ENCODE measurements at places on chromosomes 7 and 10.

DNA sequence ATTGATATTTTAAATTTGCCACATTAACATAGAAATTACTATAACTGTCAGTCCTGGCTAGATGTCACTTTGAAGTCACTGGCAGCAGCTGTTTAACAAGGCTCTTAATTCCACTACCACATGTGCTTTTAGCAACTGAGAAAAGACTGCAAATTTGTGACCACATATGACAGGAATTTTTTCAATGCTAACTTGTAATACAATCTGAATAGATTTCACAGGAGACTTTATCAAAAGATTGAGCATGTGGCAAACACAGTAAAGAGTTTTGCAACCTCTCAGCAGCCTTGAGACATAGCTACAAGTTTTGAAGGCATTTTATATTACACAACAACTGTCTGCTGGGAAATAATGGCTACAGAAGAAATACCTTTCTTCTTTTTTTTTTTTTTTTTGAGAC is 73.0 kb downstream of the MICU1 start:
- peak; percentile 61 for DNase-seq

DNA sequence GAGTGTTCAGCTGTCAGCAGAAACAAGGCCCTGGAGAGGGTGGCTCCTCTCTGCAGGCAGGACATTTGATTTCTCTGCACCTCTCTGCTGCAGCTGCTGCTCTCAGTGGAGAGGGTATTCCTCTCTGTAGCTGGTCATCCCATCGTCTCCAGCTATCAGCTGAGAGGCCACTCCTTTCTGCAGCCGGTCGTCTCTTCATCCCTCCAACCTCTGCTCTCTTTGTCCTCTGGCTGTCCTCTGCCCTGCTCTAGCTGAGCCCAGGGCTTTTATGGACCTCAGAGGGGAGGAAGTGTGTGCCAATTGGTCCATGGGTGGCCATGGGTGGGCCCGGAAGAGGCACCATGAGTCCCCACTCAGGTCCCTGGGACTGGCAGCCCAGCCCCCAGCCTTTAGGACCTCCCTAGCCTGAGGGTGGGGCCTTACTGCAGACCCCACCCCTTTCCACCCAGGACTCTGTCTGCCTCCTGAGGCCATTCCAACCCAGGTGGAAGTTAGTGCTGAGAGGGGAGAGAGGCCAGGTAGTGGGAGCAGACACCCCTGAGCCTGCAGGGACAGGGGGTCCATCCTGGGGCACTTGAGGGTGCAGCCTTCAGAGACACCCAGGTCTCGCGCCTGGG is 26.2 kb upstream of the CDCA7L start:
- no peak for DNase-seq

DNA sequence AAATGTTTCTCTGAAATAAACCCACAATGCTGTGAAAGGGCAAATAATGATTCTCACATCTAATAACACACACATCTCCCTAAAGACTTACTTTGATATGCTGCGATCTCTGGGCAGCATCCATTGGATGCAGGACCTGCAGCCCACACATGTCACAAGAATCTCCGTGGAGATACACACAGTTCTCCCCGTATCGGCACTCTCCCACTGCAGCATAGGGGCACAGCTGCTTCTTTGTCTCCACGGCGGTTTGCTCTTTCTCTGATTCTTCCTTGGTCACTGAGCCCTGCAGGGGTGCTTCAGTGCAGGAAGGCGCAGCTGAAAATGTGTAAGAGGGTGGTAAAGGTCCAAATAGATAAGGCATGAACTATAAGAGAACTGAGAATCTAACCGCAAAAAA is 20.4 kb downstream of the MKRN1 start:
- no peak for DNase-seq

DNA sequence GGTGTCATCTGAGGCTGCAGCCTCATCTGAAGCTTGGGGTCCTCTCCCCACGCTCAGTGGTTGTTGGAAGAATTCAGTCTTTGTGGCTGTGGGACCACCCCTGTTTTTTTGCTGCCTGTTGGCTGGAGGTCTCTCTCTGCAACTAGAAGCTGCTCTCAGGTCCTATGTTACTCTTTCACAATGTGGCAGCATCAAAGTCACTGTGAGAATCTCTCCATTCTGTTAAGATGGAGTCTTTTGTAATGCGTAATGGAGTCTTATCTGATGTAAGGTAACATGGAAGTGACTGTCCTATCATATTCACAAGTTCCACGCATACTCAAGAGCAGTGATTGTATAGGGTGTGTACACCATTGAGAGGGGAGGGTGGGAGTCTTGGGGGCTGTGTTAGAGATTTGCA is 24.9 kb downstream of the TSPAN13 start:
- no peak for DNase-seq

DNA sequence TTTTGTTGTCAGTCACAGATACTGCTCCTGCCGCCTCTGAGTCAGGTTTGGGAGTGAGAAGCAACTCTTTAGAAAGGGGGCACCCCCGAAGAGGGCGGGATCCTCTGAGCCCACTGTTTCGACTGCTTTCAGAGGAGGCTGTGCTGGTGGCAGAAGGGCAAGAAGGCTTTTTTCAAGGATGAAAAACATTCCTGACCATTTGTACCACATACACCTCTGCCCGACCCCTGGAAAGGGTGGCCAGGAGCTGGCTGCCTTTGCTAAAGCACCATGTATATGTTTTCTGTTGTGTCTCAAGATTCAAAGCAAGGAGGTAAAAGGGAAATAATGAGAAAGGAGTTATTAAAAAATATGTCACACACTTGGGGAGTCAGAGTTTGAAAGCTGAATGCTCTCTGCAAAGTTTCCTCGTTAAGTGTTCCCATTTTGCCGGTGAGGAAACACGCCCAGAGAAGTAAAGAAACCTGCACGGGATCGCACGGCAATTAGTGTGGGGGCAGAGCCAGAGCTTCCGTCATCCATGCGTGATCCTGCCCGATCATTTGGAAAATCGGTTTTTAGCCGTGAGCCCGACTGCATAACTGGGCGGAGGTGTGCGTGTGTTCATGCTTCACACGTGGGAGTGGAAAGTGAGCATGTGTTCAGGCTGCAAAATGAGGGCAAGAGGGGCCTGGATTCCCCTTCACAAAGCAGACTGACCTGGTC is 163.2 kb downstream of the ADAM12 start:
- no peak for DNase-seq

All from HFFc6 (cell line).